ENCODE measurements at places on chromosomes 1 and 21. TPM values are rescaled to one million over a fixed set of nuclear protein-coding genes. Genes with fewer than 3 reads are reported as not detected.
A peak's percentile ranks its signal among the peaks of the same experiment; 100 is the strongest.

AGTRAP gene
- total RNA-seq, result 24.8 TPM

ATP6V1G3 gene
- total RNA-seq, result not detected

OR2G6 gene
- not detected for total RNA-seq

MARK1 gene
- 6.8 TPM for total RNA-seq

ESPN gene
- total RNA-seq, result 0.22 TPM

TMPRSS15 gene
- total RNA-seq, result 0.40 TPM

KRTAP12-1 gene
- not detected for total RNA-seq

NHLH2 gene
- total RNA-seq, result not detected

PMF1 gene
- total RNA-seq, result 51.8 TPM

UMODL1 gene
- 0.04 TPM for total RNA-seq

DNA sequence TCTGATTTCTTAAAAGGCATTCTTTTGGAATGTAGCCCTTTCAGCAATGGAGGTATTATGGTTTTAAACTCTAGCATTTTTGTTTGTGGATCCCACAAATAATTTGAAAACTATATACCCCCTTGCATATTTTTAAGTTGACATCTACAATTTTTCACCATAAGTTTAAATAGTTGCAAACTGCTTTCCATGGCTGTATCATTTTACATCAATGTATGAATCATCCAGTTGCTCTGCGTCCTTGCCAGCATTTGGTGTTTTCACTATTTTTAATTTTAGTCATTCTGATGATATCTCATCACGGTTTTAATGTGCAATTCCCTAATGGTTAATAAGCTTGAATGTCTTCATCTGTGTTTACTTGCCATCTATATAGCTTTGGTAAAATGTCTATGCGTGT, 20.7 kb downstream of the DIPK1A start:
- no peaks in the 10 kb centered on the region for H3K27me3 ChIP-seq
- H3K27ac ChIP-seq, result no peak overlapping the region
- no peak overlapping the region for H3K4me3 ChIP-seq

- H3K4me1 ChIP-seq, result no peaks in the 10 kb centered on the region
- H3K36me3 ChIP-seq, result no peaks in the 10 kb centered on the region
- H3K27me3 ChIP-seq, result no peaks in the 10 kb centered on the region
- DNase-seq, result peak; percentile 32
- no peak overlapping the region for H3K27ac ChIP-seq
Measured at GRCh38 chr1:98119796-98120195, 199.0 kb upstream of the DPYD start.

DNA sequence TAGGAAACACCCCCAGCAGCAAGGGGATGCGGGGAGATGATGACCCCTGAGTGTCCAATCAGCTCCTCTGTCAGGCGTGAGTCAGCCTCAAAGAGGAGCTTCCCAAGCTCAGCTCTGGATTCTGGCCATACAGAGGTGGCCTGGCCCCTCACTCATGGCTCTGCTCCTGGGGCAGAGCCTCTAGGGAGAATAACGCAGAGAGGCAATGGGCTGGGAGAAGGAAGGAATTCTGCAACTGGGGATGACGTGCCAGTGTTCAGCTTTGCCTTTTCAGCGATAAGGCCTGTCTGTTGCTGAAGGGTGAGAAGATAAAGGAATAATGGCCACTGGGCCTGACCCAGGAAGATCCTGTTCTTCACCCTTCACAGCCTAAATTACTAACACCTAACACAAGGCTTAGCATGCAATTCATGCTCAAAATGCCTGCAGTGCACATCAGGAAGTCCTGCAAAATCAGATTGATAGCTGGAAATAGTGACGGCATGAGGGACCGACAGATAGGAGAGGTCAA, 92.2 kb downstream of the TBX19 start:
- H3K4me3 ChIP-seq, result no peak overlapping the region
- peaks cover 12% of the 10 kb centered on the region for H3K4me1 ChIP-seq
- no peaks in the 10 kb centered on the region for H3K36me3 ChIP-seq
- DNase-seq, result no peak
- no peaks in the 10 kb centered on the region for H3K27me3 ChIP-seq

DNA sequence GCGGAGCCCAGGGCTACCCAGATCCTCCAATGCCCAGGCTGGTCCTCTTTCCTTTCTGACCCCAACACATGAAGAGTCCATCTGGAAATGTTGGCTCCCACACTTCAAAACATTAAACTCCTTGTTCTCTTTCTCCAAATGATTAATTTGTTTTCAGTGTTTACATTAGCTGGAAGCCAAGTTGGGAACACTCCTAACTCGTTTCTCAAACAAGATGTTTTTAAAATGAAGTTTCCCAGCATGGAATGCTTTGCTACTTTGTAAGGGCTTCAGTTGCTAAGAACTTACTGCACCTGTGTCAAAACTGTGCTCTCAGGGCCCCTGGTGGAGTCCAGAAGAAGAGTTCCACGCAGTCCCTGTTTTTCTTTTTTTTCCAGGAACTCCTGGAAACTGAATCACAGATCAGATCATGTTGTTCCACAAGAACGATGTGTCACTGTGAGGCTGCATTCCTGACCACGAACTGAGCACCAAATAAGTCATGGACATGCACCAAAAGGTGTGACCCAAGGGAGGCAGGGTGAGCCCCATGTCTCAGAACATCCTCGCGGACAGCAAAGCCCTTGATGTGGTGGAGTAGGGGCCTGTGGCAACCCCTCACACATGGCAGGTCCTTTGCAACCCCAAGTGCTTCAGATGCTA, 257.3 kb downstream of the KCNJ6 start:
- peak; percentile 65 for DNase-seq
- peaks cover 10% of the 10 kb centered on the region for H3K4me1 ChIP-seq
- no peaks in the 10 kb centered on the region for H3K36me3 ChIP-seq
- no peak overlapping the region for H3K4me3 ChIP-seq
- H3K27ac ChIP-seq, result peak overlapping the region; percentile 13

- no peaks in the 10 kb centered on the region for H3K27me3 ChIP-seq
- no peak overlapping the region for H3K4me3 ChIP-seq
- no peak overlapping the region for H3K27ac ChIP-seq
- DNase-seq, result peak; percentile 85
- H3K4me1 ChIP-seq, result no peaks in the 10 kb centered on the region
Measured at GRCh38 chr1:89987159-89987819, 7.6 kb upstream of the ZNF326 start.

DNA sequence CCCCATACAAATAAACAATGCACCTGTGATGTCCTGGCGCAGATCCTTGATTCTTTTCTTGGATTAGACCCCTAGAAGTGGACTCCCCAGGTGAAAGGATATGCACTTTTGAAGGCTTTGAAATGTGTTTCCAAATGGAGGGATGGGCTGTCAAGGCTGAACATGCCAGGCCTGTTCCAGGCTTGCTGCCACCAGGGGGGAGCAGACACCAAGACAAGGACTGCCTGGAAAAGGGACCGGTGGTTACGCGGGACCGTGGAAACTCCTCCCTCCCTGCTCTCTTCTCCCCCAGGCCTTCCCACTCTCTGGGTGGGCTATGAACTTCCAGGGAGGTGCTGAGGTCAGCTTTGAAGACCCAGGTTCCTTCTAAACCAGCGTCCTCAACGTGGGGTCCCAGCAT, 12.7 kb downstream of the C1QB start:
- peak; percentile 68 for DNase-seq
- H3K4me3 ChIP-seq, result no peak overlapping the region
- H3K4me1 ChIP-seq, result peaks cover 3% of the 10 kb centered on the region
- H3K27ac ChIP-seq, result no peak overlapping the region
- H3K27me3 ChIP-seq, result peaks cover 5% of the 10 kb centered on the region

GRCh38 chr1:33120436-33121231, 39.7 kb downstream of the AZIN2 start:
- no peak overlapping the region for H3K27ac ChIP-seq
- H3K4me3 ChIP-seq, result no peak overlapping the region

GRCh38 chr1:242178924-242179708, 180.2 kb upstream of the MAP1LC3C start:
- H3K4me3 ChIP-seq, result no peak overlapping the region
- H3K36me3 ChIP-seq, result no peaks in the 10 kb centered on the region
- H3K27me3 ChIP-seq, result no peaks in the 10 kb centered on the region
- no peaks in the 10 kb centered on the region for H3K4me1 ChIP-seq
- H3K27ac ChIP-seq, result no peak overlapping the region

DNA sequence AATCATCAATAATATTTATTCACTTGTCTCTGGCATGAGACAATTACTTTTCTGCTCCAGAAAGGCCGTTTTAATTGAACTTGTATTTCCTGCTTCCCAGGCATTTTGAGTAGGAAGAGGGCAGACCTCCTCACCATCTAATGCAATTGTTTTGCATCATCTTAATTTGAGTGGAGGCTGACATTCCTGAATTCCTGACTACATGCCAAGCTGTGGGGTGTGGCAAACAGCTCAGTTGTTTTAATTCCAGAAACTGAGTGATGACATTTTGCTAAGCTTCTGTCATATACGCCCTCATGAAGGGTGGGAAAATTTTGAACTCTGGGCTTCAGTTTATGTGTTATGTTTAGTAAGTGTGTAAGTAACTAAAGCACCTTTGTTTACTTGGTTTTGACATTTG, 125.4 kb upstream of the USP25 start:
- H3K27ac ChIP-seq, result no peak overlapping the region
- DNase-seq, result peak; percentile 50
- no peaks in the 10 kb centered on the region for H3K27me3 ChIP-seq
- no peak overlapping the region for H3K4me3 ChIP-seq
- H3K4me1 ChIP-seq, result peaks cover 5% of the 10 kb centered on the region

GRCh38 chr1:46491443-46492268, 2.0 kb downstream of the DMBX1 start:
- no peak for DNase-seq
- H3K27me3 ChIP-seq, result peaks cover 100% of the 10 kb centered on the region
- H3K4me1 ChIP-seq, result peaks cover 15% of the 10 kb centered on the region
- H3K4me3 ChIP-seq, result no peak overlapping the region
- H3K36me3 ChIP-seq, result no peaks in the 10 kb centered on the region

GRCh38 chr1:114979278-114979891, 50.2 kb upstream of the TSHB start:
- H3K36me3 ChIP-seq, result no peaks in the 10 kb centered on the region
- H3K27ac ChIP-seq, result no peak overlapping the region
- H3K4me3 ChIP-seq, result no peak overlapping the region
- DNase-seq, result peak; percentile 57

- H3K4me3 ChIP-seq, result no peak overlapping the region
- no peak for DNase-seq
- H3K27me3 ChIP-seq, result no peaks in the 10 kb centered on the region
- H3K4me1 ChIP-seq, result peaks cover 14% of the 10 kb centered on the region
- no peak overlapping the region for H3K27ac ChIP-seq
Measured at GRCh38 chr1:10536133-10536770, 61.5 kb downstream of the PEX14 start.

DNA sequence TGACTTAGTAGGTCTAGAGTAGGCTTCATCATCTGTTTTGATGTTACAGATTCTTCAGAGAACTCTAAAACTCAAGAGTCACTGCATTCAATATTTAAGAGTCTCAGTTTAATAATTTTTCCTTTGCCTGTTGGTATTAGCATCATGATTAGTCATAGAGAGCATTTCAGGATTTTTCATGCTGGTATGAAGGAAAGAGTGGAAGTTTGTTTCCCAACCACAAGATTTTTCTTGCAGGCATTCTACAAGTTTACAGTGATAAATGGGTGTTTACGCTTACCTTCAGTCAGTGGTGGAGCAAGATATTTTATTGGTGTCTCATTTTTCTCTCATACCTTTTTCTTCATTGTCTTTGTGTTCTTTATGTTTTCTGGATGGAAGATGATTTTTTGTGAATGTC, 58.4 kb upstream of the MYOCOS start:
- H3K4me3 ChIP-seq, result no peak overlapping the region
- DNase-seq, result no peak
- H3K36me3 ChIP-seq, result peaks cover 43% of the 10 kb centered on the region
- no peak overlapping the region for H3K27ac ChIP-seq
- H3K27me3 ChIP-seq, result no peaks in the 10 kb centered on the region

GRCh38 chr1:29753771-29754572, 517.6 kb downstream of the PTPRU start:
- H3K4me1 ChIP-seq, result no peaks in the 10 kb centered on the region
- no peak for DNase-seq

GRCh38 chr1:48830715-48831114, 54.0 kb upstream of the BEND5 start:
- H3K4me1 ChIP-seq, result no peaks in the 10 kb centered on the region
- H3K4me3 ChIP-seq, result no peak overlapping the region
- peaks cover 2% of the 10 kb centered on the region for H3K27me3 ChIP-seq
- H3K36me3 ChIP-seq, result no peaks in the 10 kb centered on the region
- DNase-seq, result no peak
- H3K27ac ChIP-seq, result peak overlapping the region; percentile 9

DNA sequence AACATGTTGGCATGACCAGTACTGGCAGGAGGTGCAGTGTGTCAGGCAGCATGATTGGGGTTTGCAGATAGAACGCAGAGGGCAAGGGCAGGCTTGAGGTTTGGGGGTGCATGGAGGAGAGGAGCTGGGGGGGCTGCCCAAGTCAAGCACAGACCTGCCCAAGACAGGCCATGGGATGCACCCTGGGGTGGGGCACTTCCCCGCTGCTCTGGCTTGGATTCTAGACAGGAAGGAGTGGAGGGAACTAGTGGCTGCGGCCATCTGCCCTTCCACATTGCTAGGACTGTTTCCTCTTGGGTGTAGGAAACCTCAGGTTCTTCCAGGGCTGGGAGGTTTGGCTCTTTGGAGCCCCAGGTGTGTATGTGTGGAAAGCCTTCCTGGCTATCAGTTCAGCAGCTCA, 3.0 kb downstream of the PDXK start:
- no peak overlapping the region for H3K4me3 ChIP-seq
- H3K36me3 ChIP-seq, result peaks cover 12% of the 10 kb centered on the region
- peaks cover 3% of the 10 kb centered on the region for H3K27me3 ChIP-seq

- no peak overlapping the region for H3K27ac ChIP-seq
- no peak for DNase-seq
- H3K4me3 ChIP-seq, result no peak overlapping the region
Measured at GRCh38 chr1:119968068-119968492, 71.8 kb upstream of the ADAM30 start.

GRCh38 chr1:49356594-49356993, 579.9 kb upstream of the BEND5 start:
- no peak overlapping the region for H3K27ac ChIP-seq
- H3K4me3 ChIP-seq, result no peak overlapping the region
- no peaks in the 10 kb centered on the region for H3K27me3 ChIP-seq
- no peak for DNase-seq
- H3K4me1 ChIP-seq, result no peaks in the 10 kb centered on the region

- no peaks in the 10 kb centered on the region for H3K27me3 ChIP-seq
- peak; percentile 24 for DNase-seq
- peaks cover 19% of the 10 kb centered on the region for H3K4me1 ChIP-seq
- H3K27ac ChIP-seq, result no peak overlapping the region
Measured at GRCh38 chr21:43921979-43922945, 57.2 kb downstream of the AGPAT3 start.

DNA sequence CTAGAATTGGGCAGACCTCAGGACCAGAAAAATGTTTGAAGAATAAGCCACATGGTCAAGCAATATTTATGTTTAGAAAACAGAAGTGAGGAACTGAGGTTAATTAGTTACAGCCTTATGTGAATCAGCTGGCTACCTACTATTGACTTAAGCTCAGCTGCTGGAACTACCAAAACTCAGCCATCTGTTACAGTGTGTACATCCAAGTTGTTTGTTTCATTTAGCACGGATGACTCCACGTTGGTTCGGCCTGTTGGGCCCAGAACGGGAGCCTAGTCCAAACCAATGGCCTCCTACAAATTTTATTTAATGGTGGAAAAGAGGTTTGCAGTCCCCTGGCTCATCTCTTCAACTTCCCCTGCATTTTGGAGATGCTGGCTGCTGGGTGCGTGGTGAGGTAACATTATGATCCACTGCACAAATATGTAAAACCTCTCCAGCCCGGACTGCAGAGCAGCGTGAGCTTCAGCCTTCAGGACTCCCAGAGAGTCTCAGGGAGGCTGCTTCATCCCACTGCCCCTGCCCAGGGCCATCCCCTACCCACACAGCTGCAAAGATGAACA, 143.4 kb downstream of the ZZZ3 start:
- no peaks in the 10 kb centered on the region for H3K27me3 ChIP-seq
- peaks cover 13% of the 10 kb centered on the region for H3K4me1 ChIP-seq

- no peaks in the 10 kb centered on the region for H3K36me3 ChIP-seq
- no peaks in the 10 kb centered on the region for H3K4me1 ChIP-seq
- H3K27ac ChIP-seq, result no peak overlapping the region
- no peaks in the 10 kb centered on the region for H3K27me3 ChIP-seq
Measured at GRCh38 chr21:20419772-20420171, 578.4 kb upstream of the NCAM2 start.

Data from muscle of leg (tissue), 16 donors.